ENCODE measurements at places on chromosomes 6 and 20.

GRCh38 chr6:137402143-137402680 lies 92.0 kb downstream of the OLIG3 start:
- no peak for DNase-seq

GRCh38 chr6:156970595-156971112 lies 193.5 kb downstream of the ARID1B start:
- no peak for DNase-seq

DNA sequence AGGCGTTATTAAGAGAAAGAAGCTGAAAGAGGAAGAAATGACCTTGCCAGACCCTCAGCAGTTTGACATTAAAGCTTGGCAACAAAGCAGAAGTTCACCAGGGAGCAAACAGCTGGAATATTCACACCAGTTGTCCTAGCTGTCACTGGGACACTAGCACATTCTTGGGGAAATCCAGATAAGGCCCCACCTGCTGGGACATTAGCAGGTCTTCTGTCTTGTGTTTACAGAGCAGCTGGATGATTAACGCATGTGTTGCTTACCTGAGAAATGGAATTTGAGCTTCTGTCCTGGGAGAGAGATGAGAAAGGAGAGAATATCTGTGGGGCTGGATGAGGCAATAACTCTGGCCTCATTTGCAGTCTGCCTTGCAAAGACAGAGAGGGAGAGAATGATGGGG lies 137.6 kb upstream of the RIN2 start:
- DNase-seq, result no peak

GRCh38 chr20:53621482-53622246 lies 28.0 kb upstream of the ZNF217 start:
- DNase-seq, result no peak

- DNase-seq, result no peak
These were observed 244.1 kb upstream of the QKI start for GRCh38 chr6:163170294-163170883.

DNA sequence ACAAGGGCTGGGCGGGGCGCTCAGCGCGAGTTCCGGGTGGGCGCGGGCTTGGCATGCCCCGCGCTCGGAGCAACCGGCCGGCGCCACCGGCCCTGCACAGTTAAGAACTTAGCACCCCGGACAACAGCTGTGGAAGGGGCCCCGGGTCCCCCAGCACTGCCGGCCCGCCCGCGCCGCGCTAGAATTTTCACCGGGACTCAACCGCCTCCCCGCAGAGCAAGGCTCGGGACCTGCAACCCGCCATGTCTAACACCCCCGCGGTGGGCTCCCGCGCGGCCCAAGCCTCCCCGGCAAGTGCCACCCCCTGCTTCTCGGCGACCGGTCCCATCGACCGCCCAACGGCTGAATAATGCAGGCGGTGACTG lies 5.2 kb upstream of the PSMG4 start:
- no peak for DNase-seq

DNA sequence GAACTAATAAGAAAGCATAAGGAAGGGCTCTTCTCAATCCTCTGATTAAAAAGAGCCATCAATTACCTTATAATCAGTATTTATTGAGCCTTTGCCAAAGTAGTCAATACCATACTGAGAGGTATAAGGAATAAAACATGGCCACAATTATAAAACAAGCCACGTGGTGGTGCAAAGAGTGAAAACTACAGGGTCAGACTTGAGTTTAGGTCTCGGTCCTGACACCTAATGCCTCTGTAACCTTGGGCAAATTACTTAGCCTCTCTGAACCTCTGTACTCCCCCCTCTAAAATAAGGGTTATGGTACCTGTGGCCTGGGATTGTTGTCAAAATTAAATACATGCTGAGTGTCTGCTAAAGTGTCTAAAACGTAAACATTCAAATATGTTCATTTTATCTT lies 11.8 kb downstream of the TRIM10 start:
- no peak for DNase-seq

DNA sequence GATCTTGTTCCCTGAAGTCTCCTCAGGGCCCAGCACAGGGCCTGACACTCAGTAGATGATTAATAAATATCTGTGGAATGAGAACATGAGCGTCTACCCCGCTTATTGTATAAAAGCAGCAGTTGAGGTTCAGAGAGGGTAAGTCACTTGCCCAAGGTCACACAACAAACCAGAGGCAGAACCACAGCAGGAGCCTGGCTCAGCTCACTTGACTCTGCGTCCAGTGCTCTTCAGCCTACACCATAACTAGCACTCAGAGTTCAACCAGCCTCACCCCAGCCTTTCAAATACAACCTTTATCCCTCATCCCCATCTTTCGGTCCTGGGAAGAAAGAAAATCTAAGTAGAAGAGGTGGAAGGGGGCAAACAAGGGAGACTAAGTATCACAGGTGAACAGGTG lies 24.9 kb upstream of the NOL4L start:
- DNase-seq, result no peak

DNA sequence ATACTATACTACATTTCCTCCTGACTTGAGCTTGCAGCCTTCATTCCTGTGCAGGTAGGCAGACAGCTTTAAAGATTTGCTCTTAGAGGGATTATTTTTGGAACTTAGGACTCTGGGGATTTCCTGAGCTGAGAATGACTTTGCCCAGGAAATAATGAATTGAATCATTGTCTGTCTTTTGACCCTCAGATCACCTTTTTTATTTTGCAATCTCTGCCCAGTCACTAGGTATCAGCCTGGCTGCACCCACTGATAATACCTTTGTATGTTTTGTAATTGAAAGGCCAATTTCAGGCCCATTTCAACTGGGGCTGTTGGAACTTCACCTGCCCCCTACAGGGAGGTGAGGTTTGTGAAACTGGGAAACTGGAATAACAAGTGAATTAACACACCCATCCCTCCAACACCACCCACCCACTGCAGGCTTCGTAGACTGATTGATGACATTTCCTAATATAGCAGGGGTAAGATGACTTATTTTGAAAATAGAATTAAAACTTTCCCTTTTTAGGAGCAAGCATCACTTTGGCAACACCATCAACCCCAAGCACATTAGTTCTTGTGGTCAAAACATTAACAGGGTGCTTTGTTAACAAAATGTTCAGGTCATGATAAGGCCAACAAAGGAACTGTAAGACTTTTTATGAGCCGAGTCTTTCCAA lies 157.1 kb upstream of the CENPW start:
- DNase-seq, result no peak

GRCh38 chr6:98836025-98836961 lies 1.9 kb downstream of the POU3F2 start:
- no peak for DNase-seq

GRCh38 chr6:91482498-91482897 lies 895.6 kb upstream of the MAP3K7 start:
- DNase-seq, result no peak

- no peak for DNase-seq
These were observed 46.7 kb downstream of the MAP1LC3A start for GRCh38 chr20:34604980-34605788.

DNA sequence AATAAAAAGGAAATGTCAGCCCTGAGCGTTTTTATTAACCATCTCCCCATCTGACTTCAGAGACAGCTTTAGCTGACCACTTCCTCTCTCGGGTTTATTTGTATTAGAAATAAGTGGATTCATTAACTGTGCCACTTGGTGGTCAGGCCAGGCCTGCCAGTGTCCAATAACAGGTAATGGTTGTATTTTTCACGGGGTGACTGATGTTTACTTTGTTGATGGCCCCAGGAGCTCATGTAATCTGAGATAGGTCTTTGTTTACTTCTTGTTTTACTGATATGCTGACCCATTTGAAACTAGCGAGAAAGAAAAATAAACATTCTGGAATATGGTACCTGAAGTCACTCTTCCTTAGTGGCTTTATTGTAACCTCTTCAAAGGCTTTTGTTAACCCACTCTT lies 504.3 kb upstream of the SLC35B3 start:
- DNase-seq, result no peak

GRCh38 chr6:128885381-128885780 lies 2.4 kb downstream of the LAMA2 start:
- DNase-seq, result no peak

DNA sequence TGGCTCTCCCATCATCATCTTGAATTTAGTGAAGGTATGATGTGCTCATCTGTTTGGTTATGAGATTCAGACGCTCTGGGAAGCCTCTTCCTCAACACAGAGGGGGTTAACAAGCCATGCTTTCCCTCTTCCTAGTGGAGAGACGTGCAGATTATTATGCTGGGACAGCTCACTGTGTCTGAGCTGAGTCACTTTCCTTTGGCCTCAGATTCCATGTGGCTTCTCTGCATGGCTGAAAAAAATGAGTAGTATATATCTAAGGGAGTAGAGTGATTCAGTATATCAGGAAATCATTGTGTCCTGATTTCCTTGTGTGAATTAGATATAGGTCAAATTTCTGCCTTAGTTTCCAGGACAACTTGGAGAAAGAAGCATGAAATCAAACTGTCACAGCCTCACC lies 52.6 kb downstream of the FIG4 start:
- no peak for DNase-seq

- DNase-seq, result no peak
These were observed 5.2 kb downstream of the TXNDC5 start for GRCh38 chr6:7905416-7905815.

- no peak for DNase-seq
These were observed 454.9 kb downstream of the BTBD3 start for GRCh38 chr20:12372557-12372956.

DNA sequence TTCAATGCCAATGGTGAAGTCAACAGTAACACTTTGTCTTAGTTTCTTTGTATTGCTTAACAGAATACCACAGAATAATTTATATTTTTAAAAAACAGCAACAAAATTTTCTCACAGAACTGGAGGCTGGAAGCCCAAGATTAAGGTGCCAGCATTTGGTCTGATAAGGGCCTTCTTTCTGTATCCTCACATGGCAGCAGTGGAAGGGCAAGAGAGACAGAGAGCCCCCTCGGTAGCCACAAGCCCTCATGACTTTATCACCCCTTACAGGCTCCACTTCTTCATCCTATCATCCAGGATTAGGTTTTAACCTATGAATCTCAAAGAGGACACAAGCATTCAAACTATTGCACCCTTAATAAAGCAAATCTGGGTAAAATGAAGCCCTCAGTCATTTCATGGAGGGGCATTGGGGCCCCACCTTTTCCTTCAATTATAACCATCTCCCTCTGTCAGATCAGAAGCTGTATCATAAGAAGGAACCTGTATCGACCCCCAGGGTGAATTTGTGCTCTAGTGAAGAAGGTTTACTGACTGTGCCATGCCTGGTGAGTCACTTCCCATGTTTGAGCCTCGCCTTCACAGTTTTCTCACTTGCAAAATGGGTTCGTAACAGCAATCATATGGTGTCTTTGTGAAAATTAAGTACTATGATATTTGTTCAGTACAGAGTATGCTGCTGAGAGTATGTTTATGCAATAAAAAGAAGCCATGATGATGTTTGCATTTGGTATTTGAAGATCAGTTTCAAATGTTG lies 178.2 kb downstream of the LRFN2 start:
- no peak for DNase-seq

- no peak for DNase-seq
These were observed 27.6 kb upstream of the FRMD1 start for GRCh38 chr6:168106633-168107005.

DNA sequence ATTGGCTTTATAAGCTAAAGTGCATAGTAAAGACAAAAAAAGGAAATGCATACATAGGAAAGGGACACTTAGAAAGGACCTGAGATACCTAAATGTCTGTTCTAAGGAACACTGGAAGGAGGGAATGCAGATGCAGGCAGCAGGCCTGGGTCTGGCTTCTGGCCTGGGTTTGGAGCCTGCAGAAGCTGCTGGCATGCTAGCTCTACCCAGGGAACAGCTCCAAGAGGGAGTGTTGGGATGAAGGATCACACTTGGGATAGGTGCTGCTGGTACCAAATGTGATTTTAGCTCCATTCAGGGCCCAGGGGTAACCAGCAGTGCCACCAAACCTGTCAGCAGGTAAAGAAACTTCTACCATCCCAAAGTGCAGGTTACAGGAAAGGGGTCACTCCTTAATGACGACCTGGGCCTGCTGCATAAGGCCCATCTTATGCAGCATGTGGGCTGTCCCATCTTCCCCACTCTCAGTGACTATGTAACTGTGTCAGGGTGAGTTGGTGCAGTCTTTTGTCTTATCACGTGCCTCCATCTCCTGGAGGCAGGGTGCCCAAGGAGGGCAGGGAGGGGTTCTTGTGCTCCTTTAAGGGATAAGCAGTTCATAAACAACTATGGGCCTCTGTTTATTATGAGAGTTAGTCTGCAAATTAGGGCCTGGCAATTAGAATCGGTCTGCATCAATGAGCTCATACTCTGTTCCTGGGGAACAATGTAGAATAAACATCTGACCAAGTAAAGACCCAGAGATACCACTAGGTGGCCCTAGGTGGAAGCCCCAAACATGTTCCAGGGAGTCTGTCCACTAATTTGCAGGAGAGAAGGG lies 26.9 kb downstream of the DDX27 start:
- no peak for DNase-seq

- no peak for DNase-seq
These were observed 10.4 kb downstream of the SRC start for GRCh38 chr20:37356387-37356786.

GRCh38 chr6:98777762-98778161 lies 56.6 kb upstream of the POU3F2 start:
- no peak for DNase-seq

GRCh38 chr20:33893314-33893713 lies 82.2 kb downstream of the CHMP4B start:
- no peak for DNase-seq

- no peak for DNase-seq
These were observed 21.9 kb upstream of the C6orf62 start for GRCh38 chr6:24740861-24741260.

GRCh38 chr6:131065112-131065823 lies 2.2 kb upstream of the EPB41L2 start:
- DNase-seq, result no peak

GRCh38 chr20:23222531-23223200 lies 127.9 kb upstream of the NXT1 start:
- DNase-seq, result no peak

DNA sequence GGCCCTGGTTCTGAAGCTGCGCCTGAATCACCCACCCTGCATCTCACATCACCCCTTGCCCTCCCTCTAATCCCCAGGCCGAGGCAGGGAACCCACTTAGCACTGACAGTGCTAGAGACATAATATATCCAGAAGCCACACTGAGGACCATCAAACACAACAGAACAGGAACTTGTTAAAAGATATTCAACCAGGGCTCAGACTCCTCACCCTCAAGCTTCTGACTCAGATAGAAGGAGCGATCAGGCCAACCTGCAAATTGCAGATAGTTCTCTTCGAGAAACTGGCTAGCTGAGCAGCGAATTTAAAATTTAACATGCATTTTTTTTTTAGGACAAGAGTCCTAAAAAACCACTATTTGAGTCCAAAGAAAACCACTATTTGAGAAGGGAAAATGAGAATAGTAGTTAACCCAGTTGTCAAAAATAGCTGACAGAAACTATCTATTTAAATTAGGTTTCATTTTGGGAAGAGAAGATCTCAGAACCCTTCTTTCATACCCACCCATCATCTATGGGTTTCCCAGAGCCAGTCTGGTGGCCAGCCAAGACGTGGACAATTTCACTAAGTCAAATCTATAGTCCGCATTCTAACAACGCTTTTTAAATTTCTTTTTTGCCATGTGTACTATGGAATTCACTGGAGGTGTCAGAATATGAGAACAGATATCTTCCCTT lies 95.6 kb downstream of the OPRM1 start:
- DNase-seq, result no peak

GRCh38 chr6:162713974-162714780 lies 13.4 kb downstream of the PRKN start:
- no peak for DNase-seq

All from stimulated activated CD4-positive, alpha-beta T cell treated with anti-CD3 and anti-CD28 coated beads, Interleukin-1b, Interleukin-23, amount 100 ng/mL, for 1 hour (primary cell).